Activated CD4-positive, alpha-beta T cell treated with anti-CD3 and anti-CD28 coated beads for 4 hours (primary cell): ENCODE measurements at places on chromosomes 3 and 15.

DNA sequence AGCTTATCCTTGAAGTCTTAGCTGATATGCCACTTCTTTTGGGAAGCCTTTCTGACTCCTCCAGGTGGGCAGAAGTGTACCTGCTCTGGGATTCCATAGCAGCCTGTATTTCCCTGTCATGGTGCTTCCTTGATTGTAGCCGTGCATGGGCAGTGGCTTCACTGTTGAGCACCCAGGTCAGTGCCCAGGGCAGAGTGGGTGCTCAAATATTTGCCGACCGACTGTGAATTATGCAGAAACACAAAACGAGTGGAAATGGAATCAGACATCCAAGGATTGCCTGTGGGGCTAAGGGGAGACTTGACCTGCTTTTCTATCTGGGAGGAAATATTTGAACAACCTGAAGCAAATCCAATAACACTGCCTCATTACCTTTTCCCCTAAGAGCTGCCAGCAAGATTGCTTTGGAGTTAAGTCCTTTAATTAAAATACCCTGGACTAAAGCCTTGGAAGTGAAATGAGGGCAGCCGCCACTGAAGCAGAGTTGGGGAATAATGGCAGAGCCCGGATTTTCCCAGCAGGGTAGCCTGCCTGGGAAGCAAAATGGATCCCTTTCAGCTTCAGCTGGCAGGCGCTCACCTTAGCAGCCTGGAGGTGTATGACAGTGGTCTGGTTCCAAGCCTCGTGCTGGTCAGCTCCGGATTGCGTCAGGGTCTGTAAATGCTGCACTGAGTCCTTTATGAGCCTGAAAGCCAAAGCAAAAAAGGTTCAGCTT, 14.9 kb downstream of the ACOX2 start:
- DNase-seq = no peak

- no peak for DNase-seq
Observed at GRCh38 chr3:138812806-138813205, 21.9 kb downstream of the PIK3CB start.

DNA sequence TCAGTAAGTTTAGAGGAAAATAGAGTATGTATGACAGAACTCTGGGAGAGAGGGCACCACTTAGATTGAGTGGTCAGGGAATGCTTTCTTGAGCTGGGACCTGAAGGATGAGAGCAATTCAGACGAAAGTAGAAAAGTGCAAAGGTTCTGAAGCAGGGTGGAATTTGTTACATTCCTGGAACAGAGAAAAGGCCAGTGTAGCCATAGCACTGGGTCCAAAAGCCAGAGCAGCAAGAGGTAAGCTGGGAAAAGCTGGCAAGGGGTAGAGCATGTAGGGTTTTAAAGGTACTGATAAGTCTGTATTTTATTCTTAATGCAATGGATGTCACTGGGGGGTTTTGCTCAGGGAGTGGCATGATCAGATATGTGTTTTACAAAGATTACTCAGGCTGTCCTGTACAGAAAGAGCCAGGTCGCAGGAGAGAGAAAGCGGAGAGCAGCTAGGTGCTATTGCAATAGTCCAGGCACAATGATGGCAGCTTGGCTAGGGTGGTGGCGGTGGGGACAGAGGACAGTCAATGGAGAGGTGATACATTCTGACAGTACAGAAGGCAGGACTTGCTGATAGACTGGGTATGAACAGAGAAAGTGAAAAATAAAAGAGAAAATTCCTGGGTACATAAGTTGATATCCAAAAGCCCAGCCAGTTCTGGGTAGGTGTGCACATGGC, 17.0 kb downstream of the FSTL1 start:
- no peak for DNase-seq

GRCh38 chr3:194757647-194758061, 72.0 kb downstream of the FAM43A start:
- DNase-seq = no peak

DNA sequence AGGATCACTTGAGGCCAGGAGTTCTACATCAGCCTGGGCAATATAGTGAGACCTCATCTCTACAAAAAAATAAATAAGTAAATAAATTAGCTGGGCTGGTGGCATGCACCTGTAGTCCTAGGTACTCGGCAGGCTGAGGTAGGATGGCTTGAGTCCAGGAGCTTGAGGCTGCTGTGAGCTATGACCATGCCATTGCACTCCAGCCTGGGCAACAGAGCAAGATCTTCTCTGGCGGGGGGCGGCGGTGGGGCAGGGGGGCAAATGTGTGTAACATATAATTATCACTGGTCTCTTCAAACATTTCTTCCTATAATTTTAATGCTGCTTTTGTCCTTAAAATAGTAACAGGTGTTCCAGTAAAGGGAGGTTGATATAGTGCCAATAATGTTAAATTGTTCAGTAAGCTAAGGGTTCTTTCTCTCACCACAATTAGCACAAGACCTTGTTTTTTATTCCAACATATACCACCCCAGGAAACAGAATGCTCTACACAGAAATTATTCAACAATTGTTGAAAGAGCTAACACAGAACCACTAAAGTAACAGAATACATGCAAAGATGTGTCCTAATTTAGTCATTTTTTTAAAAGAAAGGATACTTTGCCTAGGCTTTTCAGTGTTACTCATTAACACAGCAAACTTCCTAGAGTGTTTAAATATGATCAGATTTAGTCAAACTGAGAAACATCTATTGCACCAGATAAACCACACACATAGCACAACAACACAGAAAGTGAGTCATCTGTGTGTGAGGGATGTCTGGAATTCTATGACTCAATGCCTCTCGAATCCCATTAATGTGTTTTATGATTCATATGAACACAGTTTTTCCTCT, 29.1 kb downstream of the ANKRD28 start:
- DNase-seq = no peak

- DNase-seq = no peak
Observed at GRCh38 chr3:105254154-105254553, 112.6 kb upstream of the ALCAM start.

GRCh38 chr3:187370051-187370450, 1.9 kb downstream of the RTP4 start:
- no peak for DNase-seq

- DNase-seq = no peak
Observed at GRCh38 chr3:31420311-31420710, 112.4 kb upstream of the STT3B start.

GRCh38 chr3:150871192-150871591, 34.0 kb downstream of the MINDY4B start:
- no peak for DNase-seq

- DNase-seq = no peak
Observed at GRCh38 chr3:171200750-171201088, 174.2 kb upstream of the SLC2A2 start.

GRCh38 chr3:73592154-73593144, 32.3 kb downstream of the PDZRN3 start:
- DNase-seq = no peak

GRCh38 chr15:63473749-63473998, 30.7 kb upstream of the USP3 start:
- no peak for DNase-seq

DNA sequence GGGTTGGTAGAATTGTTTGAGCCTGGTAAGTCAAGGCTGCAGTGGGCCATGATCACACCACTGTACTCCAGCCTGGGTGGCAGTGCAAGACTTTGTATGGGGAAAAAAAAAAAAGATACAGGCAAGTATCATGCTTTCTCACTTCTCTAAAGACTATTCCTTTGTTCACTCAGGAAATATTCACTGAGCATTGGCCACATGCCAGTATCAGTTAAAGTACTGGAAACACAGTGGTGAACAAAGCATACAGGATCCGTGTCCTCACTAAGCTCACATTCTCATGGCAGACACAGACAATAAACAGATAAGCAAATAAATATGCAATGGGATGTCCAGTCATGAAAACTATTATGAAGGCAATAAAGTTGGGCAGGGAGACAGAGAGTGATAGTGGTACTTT, 5.1 kb upstream of the MTHFS start:
- DNase-seq = no peak

- no peak for DNase-seq
Observed at GRCh38 chr15:70227147-70227546, 129.4 kb upstream of the TLE3 start.
